NCI-H1930 (cell line): ENCODE measurements at places on chromosomes 7 and 10.

DNA sequence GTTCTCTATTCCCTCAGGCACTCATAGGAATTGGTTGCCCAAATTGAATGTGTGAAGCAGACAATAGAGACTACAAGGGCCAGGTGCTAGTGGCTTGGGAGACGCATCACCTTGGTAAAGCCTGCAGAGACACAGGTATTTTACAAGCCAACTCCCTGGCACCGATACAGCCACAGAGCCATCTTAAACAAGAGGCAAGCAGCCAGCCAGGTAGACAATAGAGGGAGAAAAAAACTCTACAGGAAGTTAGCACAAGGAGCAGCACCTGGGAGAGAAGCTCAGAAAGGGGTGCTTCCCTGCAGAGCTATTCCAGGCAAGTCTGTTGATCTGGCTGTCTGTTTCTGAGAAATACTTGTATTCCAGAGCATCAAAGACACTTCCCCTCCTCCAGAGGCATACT lies 43.0 kb upstream of the CDK1 start:
- DNase-seq: no peak

DNA sequence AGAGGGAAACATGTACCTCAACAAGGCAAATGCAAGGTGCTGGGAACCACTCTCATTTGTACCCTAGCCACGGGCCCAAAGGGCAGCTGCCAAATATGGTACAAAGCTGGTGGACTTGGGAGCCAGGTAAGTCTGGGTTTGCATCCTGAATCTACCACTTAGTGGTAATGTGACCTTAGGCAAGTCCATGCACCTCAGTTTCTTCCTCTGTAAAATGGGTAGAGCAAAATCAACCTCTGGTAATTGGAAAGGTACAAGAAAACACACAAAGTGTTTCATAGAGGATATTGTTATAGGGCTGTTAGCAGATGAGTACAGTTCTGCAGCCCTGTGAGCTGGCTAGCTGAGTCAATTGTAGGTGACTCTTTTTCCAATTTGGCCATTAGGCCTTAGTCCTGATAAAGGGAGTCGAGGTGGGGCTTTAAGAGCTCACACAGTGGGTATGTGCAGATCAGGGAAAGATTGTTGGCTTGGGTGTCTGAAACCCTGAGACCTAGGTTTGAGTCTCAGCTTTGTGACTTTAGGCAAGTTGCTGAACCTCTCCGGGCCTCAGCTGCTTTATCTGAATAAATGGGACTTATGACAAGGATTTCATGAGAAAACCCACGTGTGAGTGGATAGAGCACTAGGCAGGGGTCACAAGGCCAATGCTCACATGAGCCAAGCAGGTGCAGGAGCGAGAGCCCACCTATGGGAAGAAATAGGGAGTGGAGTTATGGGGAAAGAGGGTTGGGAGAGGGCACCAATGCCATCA lies 121.3 kb upstream of the GDF10 start:
- no peak for DNase-seq

GRCh38 chr10:101672536-101672935 lies 22.4 kb downstream of the FBXW4 start:
- no peak for DNase-seq

GRCh38 chr7:41917-42565 lies 150.3 kb upstream of the FAM20C start:
- no peak for DNase-seq

DNA sequence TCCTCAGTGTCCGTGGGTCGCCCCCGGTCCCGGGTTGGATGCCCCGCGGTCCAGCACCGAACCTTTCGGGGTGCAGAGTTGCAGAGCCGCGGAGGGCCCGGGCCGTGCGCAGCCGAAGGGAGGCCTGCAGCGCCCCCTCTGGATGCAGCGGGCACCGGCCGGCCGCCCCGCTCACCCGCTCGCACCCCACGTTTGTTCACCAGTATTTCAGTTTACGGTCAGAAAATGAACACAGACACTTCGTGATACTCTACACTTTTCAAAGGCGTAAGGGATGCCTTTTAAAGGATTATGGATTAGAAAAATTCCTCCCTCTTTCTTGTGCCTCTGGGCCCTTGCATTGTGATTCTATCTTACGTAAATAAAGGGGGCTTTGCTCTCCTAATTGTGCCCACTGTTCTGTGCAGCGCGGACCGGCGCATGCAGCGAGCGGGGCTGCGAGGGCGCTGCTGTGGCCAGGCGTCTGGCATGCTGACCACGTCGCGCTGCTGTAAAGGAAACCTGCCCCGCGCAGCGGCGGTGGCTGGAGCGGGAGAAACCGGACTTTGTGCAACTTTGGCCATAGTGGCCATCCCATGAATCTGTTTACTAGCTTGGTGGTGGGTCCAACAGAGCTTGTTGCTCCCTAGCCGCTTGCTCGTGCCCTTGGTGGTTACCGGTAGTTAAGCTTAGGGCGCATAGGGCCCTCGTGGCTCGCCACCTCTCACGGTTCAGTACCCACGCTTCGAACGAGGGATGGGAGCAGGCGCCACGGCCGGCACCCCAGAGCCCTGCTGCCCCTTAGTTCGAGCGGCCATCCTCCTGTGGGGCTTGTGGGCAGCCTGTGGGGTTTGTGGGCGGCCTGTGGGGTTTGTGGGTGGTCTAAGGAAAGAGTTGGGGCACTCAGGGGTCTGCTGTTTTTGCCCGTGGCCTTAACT lies 739 bp upstream of the MEST start:
- DNase-seq: no peak

- no peak for DNase-seq
Observed at GRCh38 chr7:108136191-108136688, 6.1 kb upstream of the LAMB4 start.
